ENCODE measurements at places on chromosomes 13 and 19.

DNA sequence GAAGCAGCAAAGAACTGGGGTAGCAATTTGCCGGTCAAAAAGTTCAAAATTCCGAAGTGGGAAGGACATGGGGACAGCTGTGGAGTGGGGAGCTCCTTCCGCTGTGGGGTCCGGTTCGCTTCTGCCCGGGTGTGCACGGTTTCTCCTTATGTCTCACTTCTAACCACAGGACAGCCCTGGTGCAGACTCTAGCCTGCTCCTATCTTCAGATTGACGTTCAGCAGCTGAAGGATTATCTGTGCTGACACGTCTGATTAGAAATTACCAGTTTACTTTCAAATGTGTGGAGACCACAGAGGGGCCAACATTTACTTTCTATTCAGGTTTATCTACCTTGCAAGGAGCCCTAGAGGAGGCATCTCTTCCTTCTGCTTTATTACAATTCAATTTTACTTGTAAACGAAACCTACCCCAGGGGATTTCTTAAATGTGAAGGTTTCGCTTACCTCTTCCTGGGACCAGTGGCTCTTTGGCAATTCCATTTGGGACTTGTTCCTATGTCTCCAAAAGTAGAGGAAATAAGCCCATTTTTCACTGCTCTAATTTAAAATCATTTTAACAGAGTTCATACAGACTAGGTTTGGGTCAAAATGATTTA is 27.3 kb downstream of the LHFPL6 start:
- no peak for DNase-seq

GRCh38 chr19:6209233-6209632 is 70.5 kb downstream of the MLLT1 start:
- DNase-seq = no peak

DNA sequence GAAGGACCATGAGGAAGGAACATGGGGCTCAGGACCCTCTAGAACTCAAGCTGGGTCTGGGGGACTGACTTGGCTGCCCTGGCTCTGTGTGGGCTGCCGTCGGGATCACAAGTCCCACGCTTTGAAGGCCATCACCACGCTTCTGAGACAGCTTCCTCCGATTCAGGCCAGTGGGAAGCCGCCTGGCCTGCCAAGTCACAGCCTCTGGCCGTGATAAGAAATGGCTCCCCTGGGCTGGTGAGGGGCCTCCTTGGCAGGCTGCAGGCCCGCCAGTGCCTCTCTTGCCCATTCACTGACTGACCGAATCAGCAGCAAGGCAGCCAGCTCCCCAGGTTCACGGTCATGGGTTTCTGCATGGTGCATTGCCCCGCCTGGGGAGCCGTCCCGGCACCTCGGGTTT is 48.8 kb downstream of the COMP start:
- no peak for DNase-seq

- DNase-seq = no peak
Measured at GRCh38 chr13:42990291-42991232, 1.5 kb downstream of the EPSTI1 start.

- DNase-seq = no peak
Measured at GRCh38 chr19:28074773-28075172, 1138.2 kb downstream of the UQCRFS1 start.

- no peak for DNase-seq
Measured at GRCh38 chr19:848386-848921, 3.6 kb upstream of the ELANE start.

DNA sequence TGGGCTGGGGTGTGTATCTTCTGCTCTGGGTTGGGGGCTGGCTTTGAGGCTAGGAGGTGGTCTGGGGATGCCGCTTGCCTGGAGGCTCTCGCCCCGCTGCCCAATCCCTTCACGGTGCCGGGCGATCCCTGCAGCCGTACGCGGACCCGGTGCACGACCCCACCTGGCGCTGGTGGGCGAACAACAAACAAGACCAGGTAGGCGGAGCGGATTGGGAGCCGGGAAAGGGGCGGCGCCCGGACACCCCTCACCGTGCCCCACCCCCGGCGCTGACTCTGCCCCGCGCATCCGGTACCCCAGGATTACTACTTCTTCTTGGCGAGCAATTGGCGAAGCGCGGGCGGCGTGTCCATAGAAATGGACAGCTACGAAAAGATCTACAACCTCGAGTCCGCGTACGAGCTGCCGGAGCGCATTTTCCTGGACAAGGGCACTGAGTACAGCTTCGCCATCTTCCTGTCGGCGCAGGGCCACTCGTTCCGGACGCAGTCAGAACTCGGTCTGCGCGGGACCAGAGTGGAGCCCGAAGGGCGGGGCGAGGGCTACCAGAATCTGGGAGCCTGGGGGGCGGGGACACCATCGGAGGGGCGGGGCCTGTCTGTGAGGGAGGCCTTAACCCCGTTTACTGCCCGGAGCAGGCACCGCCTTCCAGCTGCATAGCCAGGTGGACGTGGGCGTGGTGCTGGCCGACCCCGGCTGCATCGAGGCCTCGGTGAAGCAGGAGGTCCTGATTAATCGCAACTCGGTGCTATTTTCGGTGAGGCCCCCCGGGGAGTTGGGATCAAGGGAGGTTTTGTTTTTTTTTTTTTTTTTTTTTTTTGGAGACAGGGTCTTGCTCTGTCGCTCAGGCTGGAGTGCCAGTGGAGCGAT is 12.1 kb upstream of the PSMD8 start:
- DNase-seq = peak; percentile 20

- DNase-seq = peak; percentile 89
Measured at GRCh38 chr13:87536499-87536898, 134.7 kb upstream of the SLITRK5 start.
